A549 (cell line): ENCODE measurements at places on chromosomes 2 and 18. TPM values are rescaled to one million over a fixed set of nuclear protein-coding genes. Genes with fewer than 3 reads are reported as not detected.

Gene MRPS5
- 102 to 108 TPM (median 103 TPM) in 3 replicates for polyA plus RNA-seq

DNA sequence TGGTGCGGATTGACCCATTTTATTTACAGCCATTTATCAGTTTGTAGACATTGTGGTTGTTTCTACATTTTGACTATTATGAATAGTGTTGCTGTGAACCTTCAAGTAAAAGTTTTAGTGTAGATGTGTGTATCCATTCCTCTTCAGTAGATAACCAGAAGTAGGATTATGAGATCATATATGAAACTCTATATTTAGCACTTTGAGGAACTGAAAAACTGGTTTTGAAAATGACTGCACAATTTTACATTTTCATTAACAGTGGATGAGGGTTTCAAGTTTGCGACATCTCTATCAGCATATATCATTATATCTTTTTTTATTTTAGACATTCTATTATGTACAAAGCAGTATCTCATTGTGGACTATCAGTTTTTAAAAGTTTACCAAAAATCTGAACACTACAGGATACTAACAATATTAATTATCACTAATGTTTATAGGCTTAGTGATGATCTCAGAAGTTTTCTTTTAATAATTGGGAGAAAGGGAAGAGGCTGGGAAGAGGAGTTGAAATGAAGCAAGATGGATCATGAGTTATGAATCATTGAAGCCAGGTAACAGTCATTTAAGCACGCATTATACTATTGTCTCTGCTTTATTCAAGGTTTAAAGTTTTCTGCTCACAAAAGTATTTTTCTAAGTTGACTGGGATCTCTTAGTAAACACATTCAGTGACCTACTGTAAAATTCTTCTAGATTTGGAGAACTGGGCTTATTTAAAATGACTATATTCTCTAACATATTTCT lies 329.0 kb upstream of the LRATD1 start:
- DNase-seq = no peak

Gene YIPF4
- 28.6 to 35.7 TPM (median 31.4 TPM) in 3 replicates for polyA plus RNA-seq

Gene SGO2
- 14.4 to 16.8 TPM (median 15.2 TPM) in 3 replicates for polyA plus RNA-seq

Gene OSBPL1A
- polyA plus RNA-seq = 10.2 to 11.0 TPM (median 10.5 TPM) in 3 replicates

- peak; percentile 4 for DNase-seq
Measured at GRCh38 chr18:74331404-74331803, 15.8 kb downstream of the C18orf63 start.

- DNase-seq = no peak
Measured at GRCh38 chr2:231699006-231699405, 9.3 kb upstream of the PTMA start.

- DNase-seq = no peak
Measured at GRCh38 chr2:85590950-85591349, 4.6 kb upstream of the RNF181 start.

- no peak for DNase-seq
Measured at GRCh38 chr2:54143780-54144179, 28.4 kb downstream of the ACYP2 start.

Gene IL36B
- polyA plus RNA-seq = not detected in 3 replicates

DNA sequence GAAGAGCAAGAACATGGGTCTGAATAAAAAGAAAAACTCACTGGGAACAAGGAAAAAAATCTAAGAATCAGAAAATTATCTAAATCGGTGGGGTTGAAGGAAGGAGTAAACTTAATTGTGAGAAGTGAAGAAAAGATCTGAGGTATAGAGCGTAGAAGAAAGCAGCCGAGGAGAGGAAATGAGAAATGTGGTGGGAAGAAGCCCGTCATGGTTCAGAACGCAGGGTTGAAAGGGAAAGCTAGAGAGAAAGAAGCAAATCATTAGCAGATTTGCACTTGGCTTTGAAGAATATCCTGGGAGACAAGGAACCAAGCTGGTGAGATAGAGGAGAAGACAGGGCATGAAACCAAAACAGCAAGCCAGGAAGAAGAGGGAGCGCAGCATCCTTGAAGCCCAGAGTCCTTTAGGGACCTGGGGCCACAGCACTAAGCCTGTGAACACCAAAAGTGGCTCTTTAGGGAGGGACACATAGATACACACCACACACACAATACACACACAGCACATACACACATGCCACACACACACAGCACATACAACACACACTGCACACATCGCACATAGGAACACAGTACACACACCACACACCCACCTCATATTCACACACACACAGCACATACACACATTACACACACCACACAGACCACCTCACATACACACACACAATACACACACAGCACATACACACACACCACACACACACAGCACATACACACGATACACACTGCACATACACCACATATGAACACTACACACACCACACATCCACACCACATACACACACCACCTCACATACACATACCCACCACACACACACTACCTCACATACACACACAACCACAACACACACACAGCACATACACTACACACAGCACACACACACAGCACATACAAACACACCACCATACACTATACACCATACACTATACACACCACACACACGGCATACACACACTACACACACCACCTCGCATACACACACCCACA lies 274.6 kb downstream of the ETAA1 start:
- no peak for DNase-seq

DNA sequence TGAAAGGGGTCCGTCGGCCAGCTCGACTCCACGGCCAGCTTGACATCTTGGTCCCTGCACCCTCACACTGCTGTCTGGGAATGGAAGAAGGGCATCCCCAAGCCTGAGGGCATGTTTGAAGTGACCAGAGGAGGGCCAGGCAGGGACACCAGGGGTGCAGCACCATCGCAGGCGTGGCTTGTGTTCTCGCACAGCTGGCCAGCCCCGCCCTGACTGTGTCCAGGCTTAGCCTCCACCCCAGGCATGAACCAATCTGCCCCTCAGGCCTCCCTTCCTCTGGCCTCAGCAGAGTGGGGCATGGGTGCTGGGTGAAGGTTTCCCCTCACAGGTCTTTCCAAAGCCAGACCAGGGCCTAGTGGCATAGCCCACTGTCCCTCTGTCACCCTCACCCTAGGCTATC lies 25.0 kb downstream of the EMX1 start:
- no peak for DNase-seq

Gene REG3G
- not detected in 3 replicates for polyA plus RNA-seq

GRCh38 chr2:190887089-190887488 lies 6.5 kb downstream of the GLS start:
- peak; percentile 7 for DNase-seq

Gene GPBAR1
- polyA plus RNA-seq = 0.12 to 0.16 TPM (median 0.13 TPM) in 3 replicates

Gene PRADC1
- polyA plus RNA-seq = 12.1 to 13.9 TPM (median 12.4 TPM) in 3 replicates

Gene ALK
- not detected in 3 replicates for polyA plus RNA-seq

- DNase-seq = no peak
Measured at GRCh38 chr2:48750128-48750739, 5.3 kb downstream of the LHCGR start.

DNA sequence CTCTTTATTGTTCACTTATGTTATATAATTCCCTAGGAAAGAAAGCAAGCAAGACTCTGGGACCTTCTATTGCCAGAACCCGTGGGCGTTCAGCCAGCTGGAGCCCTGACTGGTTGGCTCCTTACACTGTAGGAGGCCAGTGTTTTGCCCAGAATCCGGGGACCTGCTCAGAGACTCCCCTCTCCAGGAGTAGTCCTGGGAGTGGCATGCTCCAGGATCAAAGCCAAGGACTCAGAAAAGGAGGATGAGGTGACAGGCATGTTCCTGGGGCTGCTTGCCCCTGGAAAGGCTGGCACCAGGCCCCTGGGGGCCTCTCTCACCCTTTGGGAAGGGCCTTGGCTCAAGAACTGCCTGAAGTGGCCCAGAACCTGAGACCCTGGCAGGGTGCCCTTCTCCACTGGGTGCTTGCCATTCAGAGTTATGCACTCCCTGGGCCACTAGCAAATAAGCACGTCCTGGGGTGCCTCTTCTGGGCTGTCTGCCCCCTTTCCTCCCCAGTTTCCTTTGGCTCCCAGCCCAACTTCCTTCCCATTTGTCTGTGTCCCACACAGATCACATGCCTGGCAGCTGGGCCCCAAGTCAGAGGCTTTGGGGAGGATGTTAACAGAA lies 19.6 kb upstream of the KIF3C start:
- no peak for DNase-seq
